ENCODE measurements at places on chromosomes 11 and 22. TPM values are rescaled to one million over a fixed set of nuclear protein-coding genes. Genes with fewer than 3 reads are reported as not detected.

The OR56A1 gene
- not detected for total RNA-seq

The MMP12 gene
- total RNA-seq = 0.02 TPM

The DCDC1 gene
- total RNA-seq = 0.64 TPM

The MPPED1 gene
- total RNA-seq = not detected

The MS4A3 gene
- total RNA-seq = not detected
